ENCODE measurements at places on chromosomes 2 and 18.

DNA sequence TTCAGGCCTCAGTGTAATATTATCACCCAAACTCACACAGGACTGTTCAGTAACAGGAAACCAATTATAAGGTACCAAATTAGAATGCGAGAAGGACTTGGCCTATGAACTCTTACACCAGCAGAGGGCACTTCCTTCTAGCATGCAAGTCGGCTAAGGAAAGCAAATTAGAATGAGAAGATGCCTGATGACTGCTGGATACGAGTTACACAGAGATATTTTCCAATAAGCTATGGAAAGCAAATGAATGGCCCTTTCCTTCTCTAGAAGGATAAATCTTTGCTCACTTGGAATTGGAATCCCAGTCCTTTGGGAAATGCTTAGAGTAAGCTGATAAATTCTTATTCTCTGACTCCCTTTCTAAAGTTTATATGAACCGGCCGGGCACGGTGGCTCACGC, 109.8 kb downstream of the AP1S3 start:
- no peak for DNase-seq

- peak; percentile 39 for DNase-seq
Observed at GRCh38 chr2:37323781-37324535, 675 bp downstream of the PRKD3 start.

- DNase-seq = no peak
Observed at GRCh38 chr2:217834057-217834620, 168.7 kb downstream of the TNS1 start.

- DNase-seq = no peak
Observed at GRCh38 chr18:60812921-60813320, 440.3 kb upstream of the MC4R start.

DNA sequence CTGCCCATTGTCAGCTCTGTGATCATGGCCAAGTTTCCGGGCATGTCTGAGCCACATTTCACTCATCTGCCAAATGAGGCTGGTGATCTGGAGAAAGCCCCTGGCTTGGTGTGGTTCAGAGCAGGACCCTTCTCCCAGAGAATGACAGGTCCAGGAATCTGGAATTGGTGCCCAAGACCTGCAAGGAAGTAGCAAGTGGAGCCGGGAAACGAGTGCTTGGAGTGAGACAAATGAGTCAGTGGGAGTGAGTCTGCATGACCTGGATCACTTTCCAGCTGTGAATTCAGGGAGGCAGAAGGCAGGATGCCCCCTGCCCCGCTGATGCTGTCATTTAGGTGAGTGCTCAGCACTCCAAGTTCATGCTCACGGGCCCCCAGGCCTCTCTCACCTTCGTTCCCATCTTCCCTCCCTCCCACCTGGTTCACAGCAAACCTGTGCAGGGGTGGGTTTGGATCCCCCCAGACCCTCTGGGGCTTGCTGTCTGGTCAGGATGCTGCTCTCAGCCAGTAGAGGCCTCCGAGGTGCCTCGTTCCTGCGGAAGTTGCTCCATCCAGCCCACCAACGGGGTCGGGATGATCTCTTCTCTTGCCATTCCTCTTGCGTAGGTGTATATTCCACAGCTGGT, 104.4 kb downstream of the INHBB start:
- no peak for DNase-seq

DNA sequence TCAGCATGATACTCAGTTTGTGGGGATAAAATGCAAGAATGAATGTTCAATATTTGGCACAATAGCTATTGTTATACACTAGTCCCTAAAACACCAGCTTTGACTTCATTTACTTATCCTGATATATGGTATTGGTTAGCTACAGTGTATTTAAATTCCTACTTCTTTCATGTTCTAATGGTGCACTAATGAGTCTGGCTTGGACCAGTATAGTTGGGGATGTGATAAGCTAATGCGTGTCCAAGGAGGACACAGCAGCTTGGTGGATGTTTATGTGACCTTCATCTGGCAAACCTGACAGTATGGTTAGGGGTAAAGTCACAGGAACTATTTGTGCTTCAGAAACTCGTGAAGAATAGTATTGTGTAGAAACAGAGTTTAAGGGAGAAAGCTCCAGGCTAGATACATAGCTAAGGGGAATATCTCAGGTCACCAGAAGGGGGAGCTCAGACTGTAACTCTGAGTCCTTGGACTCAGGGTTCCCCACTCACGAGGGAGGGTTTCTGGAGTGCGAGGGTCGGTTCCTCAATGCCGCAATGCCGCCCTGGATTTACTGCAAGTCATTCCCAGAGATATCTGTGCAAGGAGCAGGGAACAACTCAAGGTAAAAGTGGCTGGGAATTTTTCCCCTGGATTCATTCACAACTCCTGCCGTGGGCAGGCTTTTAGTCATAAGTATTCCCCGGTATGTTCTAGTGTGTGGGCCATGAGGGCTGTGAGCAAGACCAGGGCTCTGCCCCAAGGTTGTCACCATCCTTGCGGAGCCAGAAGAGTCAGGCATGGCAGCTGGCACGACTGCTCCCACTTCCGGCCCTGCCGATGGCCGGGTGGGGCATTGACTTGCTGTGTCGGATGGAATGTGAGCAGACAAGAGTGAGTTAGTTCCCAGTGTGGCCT, 14.5 kb downstream of the IL1R2 start:
- no peak for DNase-seq
